Right lobe of liver (tissue), 6 donors: ENCODE measurements at places on chromosomes 3 and 15.

- DNase-seq, result no peak
These were observed 111.2 kb upstream of the SUCLG2 start for GRCh38 chr3:67765575-67765974.

GRCh38 chr3:186824430-186825139, 17.9 kb upstream of the ADIPOQ start:
- no peak for DNase-seq

DNA sequence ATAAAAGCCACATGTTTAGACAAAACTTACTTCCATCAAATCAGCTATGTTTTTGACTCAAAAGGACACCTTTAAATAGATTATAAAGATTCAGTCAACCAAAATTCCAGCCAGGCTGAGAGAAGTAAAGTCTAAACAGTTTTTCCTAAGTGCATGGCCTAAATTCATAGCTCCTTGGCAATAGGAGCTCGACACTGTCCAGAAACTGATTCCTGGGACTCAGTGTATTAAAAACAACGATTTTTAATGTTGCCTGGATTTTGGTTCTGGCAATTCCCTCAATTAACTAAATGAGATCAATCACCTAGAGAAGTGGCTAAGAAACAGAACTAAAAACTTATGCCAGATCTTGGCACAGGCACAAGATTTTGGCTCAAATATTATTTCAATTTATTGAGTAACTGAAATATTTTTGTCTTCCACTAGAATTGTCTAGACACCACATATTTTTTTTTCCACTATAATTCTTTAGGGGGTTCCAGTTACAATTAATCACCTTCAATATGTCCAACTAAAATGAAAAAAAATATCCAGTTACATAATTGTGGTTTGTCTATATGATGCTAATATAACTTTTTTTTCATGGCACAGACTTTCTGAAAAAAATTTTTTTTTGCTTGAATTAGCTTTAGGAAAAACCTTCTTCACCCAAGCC, 135.9 kb downstream of the TFDP2 start:
- DNase-seq, result no peak

- DNase-seq, result no peak
These were observed 223.5 kb downstream of the NAALADL2 start for GRCh38 chr3:175082631-175083030.

DNA sequence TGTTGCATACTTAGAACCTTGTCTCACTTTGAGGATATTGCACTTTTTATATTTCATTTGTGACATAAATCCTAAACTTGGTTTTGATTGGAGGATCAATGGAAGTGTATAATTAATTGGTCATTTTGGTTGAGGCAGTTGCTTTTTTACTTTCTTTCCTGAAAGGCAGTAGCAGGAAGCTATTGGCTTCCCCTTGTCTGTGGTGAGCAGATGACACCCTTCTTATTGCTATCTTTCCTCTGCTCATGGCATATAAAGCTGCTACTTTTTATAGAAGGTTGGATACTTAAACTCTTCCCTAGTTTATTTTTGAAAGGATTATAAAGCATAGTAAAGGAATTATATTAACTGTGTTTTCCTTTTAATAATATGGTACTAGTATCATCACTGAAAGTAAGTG, 28.6 kb downstream of the FAM98B start:
- DNase-seq, result no peak

GRCh38 chr3:37670961-37671483, 190.7 kb upstream of the CTDSPL start:
- DNase-seq, result peak; percentile 29

DNA sequence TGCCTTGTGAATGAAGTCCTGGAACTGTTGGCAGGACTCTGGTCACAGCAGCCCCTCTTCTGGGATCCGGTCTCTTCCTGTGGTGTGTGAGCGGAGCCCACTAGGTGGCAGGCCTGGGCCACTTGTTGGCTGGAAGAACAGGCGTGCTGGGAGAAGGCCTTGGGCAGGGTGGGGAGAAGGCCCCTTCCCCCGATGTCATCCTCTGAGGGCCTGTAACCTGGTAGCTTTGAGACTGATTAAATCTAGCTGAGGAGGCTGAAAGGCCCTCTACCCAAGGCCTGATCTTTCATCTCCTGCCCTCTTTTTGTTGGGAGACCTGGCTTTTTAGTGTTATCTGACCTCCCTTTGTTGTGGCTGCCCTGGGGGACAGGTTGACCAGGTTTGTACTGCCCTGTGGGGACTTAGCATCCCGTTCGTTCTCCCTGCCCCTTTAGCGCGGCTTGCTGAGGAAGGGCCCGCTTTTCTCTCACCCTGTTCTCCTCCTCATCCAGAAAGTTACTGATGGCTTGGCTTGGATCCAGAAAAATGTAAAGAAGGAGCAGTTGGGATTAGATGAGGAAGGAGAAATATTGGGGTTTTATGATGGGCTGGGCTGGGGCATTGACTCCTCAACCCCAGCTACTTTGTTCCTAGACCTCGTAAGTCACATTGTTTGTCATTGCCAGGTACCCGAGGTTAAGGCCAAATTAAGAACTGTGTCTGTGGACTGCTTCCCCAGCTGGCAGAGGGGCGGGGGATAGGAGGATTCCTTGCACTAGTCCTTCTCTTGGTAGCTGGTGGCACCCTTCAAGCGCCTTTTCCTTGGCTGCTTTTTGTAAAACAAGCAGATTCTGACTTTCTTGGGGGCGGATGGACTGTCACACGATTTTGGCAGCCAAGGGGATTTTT, 48.5 kb downstream of the CHCHD6 start:
- DNase-seq, result peak; percentile 73

DNA sequence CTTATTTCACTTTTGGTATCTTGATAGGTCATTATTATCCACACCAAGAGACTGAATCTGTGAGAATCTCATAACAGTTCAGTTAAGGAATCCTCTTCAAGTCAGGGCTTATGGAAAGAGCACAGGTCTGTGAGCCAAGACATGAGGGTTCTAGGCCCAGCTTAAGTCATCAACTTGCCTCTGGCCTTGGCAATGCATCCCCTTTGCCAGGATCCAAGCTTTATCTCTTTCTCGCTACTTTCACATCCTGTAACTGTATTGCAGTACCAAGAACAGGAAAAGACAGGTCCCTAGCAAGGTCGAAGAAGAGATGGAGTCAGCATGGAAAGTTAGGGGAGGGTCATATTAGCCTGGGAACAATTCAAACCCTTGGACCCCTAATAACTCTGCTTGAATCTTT, 13.5 kb upstream of the APOD start:
- DNase-seq, result no peak

- no peak for DNase-seq
These were observed 9.5 kb downstream of the CMTM7 start for GRCh38 chr3:32401126-32401525.

- DNase-seq, result no peak
These were observed 87.8 kb downstream of the CHL1 start for GRCh38 chr3:284322-284721.

DNA sequence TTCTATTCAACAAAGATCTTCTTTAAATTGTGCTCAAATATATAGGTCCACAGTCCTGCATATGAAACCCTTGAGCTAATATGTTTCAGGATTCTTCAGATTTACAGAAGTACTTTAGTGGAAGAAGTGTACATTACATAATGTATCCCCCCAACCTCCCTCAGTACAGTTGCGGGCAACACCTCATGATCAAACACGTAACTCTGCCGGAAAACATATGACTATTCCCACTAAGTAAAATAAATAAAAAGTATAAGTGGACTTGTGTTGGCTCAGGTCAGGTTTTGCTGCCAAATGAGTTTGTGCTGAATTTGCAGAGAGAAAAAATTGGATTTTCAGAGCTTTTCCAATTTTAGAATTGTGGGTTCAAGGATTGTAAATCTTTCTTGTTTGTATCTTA, 267.6 kb upstream of the MDFIC2 start:
- DNase-seq, result no peak

DNA sequence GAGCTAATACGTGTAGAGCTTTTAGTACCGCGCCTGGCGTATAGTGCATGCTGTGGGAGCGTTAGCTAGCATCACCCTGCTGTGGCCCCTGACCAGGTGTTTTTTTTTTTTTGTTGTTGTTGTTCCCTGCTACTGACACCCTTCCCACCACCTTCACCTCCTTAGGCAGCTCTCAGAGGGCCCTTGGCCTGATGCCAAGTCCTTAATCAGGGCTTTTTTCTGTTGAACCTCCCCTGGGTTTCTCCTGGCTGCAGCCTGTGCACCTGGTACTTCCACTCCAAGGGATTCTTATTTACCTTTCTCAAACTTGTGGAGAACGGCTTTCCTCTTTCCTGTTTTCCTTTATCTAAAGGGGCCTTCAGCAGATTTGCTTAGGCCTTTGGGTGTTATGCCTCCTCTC, 53.3 kb downstream of the SLC7A14 start:
- DNase-seq, result no peak

- no peak for DNase-seq
These were observed 65.9 kb upstream of the TNIK start for GRCh38 chr3:171526146-171526545.

DNA sequence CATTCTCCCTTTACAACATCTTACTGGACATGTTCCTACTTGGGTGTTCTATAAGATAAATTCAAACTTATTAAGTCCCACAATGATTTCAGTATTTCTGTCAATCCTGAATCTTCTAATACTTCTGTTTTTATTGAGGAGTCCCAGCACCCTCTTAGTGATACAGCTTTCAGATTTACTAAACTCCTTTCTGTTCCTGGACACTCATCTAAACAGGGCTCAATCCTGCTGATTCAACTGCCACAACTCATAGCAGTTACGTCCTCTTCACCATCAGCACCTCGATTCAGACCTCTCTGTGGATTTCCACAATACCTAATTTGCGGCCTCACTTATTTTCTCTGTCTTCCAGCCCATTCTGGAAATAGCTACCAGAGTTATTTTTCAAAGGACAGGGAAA, 101.6 kb downstream of the KCNMB2 start:
- DNase-seq, result no peak

DNA sequence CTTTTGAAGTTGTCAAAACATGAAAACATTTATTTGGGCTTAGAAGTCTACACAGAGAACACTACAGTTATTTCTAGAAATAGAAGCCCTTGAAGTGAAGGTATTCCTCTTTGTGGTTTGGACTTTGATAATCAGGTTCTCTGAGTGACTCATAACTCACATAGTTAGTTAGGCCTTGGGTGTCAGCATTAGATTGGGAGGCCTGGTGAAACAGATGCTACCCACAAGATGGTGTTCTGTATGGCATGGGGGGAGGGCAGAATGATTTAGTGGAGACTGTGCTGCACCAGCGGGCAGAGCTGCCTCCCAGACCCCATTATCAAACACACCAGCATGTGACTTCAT, 108.9 kb upstream of the ETV5 start:
- DNase-seq, result no peak

DNA sequence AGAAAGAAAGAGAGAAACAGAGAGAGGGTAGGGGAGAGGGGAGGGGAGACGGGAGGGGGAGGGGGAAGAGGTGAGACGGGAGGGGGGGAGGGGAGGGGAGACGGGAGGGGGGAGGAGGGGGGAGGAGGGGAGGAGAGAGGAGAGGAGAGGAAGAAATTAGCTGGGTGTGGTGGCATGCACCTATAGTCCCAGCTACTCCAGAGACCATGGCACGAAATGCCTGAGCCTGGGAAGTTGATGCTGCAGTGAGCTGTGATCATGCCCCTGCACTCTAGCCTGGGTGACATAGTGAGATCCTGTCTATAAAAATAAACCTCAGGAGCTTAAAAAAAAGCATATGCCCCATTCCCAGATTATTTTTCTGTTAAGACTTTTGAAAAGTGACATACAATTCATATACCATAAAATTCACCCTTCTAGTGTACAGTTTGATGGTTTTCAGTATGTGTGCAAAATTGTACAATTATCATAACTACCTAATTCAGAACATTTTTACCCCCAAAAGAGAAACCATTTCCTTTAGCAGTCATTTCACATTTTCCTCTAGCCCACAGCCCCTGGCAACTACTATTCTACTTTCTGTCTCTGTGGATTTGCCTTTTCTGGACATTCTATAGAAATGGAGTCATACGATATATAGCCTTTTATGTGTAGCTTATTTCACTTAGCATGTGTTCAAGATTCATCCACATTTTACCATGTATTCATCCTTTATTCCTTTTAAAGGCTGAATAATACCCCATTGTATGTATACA, 699.6 kb downstream of the FHIT start:
- DNase-seq, result no peak

GRCh38 chr15:65777843-65778242, 14.2 kb downstream of the DENND4A start:
- no peak for DNase-seq

DNA sequence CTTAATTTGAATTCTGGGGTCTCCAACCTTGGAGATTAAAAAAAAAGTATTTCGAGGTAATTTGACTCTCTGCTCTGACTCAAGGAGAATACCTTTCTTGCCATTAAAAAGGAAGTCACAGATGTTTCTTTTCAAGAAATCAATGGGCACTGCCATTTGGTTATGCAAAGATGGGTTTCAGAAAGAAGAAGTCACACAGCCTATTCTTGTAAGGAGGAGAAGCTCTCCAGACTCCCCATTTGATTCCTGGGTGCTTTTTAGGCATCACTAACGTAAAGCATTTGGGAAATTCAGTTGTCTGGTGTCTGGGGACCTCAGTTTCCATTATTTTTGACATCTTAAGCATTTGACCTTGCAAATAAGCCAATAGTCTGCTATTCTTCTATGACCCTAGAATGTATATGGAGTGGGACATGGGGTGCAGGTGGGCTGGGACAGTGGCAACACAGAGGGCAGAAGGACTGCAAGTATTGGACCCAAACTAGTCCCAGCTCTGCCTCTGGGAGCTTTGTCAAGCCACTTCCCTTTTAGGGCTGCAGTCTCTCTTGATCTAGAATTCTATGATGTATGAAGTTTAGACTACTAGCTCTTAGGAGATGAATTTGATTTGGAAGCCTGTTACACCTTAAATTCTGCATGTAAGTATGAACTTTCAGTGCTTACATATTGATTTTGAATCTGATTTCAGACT, 27.8 kb downstream of the IL5RA start:
- DNase-seq, result no peak

- DNase-seq, result no peak
These were observed 55.0 kb downstream of the TMEM212 start for GRCh38 chr3:171898192-171898591.

DNA sequence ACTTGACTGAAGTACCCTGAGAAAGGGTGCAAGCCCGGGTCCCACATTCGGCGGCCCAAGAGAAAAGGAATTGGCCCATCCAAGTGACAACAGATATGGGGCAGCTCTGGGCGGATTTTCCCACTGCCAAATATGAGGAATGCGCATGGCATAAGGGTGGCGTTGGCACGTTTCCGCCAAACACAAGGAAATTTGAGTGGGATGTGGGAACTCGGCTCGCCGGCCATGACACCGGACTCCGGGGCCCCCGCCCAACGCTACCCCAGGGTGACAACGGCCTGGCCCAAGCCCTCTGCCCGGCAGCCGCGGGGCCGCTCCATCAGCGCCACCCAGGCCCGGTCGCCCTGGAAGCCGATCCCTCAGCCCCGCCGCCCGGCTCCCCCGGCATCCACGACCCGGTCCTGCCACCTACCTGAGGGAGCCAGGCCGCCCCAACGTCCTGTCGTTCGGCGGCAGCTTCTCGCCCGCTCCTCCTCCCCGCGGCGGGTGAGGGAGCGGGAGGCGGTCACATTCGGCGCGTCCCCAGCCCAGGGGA, 449 bp downstream of the RAF1 start:
- DNase-seq, result no peak

- no peak for DNase-seq
These were observed 82.2 kb upstream of the CTDSPL start for GRCh38 chr3:37779289-37780152.

- DNase-seq, result peak; percentile 29
These were observed 201.6 kb upstream of the TMC3 start for GRCh38 chr15:81575436-81576123.

- peak; percentile 43 for DNase-seq
These were observed 305.9 kb downstream of the CACNA2D3 start for GRCh38 chr3:54427941-54428871.

- no peak for DNase-seq
These were observed 67.1 kb upstream of the UBE2E2 start for GRCh38 chr3:23136054-23136453.

GRCh38 chr3:27340534-27340933, 28.6 kb downstream of the NEK10 start:
- no peak for DNase-seq
